ENCODE measurements at places on chromosomes 5 and 9.

GRCh38 chr5:77241444-77241843 is 31.0 kb downstream of the PDE8B start:
- DNase-seq: no peak

DNA sequence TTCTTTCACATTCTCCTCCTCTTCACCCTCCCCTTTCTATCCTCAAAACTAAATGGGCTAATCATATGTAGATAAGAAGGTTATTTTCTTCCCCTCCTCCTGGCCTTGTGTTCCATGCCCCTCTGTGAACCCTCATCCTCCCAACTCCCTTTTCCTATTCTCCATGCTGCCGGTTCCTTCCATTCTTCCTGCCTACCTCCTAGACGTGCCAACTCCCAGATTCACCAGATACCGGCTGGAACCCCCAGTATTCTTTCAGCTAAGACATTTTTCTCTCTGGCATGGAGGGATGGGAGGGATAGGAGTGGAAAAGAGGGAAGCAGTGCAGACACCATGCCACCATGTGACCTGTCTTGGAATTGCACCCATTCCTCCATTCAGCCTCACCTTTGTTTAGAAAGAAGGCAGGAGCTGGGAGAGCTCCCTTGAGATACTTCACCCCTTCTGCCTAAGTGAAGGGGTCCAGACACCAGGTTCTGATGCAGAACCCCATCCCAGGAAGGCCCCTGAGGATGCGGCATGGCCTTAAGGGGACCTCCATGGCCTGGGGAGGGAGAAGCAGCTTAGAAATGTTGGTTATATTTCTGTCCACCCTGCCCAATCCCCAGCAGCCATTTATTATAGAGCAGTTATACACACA is 4.8 kb downstream of the DNAJB5 start:
- DNase-seq: peak; percentile 19

- no peak for DNase-seq
Observed at GRCh38 chr5:72194846-72195245, 87.6 kb downstream of the MAP1B start.

GRCh38 chr5:108437425-108437824 is 55.5 kb upstream of the FBXL17 start:
- DNase-seq: no peak

- DNase-seq: no peak
Observed at GRCh38 chr9:35905912-35906679, at the start of gene HRCT1. HRCT1 (plus strand) TSS chr9:35906202; CDS start chr9:35906288, 86 bp downstream.

- DNase-seq: peak; percentile 29
Observed at GRCh38 chr5:117590944-117591343, 1016.3 kb upstream of the SEMA6A start.

DNA sequence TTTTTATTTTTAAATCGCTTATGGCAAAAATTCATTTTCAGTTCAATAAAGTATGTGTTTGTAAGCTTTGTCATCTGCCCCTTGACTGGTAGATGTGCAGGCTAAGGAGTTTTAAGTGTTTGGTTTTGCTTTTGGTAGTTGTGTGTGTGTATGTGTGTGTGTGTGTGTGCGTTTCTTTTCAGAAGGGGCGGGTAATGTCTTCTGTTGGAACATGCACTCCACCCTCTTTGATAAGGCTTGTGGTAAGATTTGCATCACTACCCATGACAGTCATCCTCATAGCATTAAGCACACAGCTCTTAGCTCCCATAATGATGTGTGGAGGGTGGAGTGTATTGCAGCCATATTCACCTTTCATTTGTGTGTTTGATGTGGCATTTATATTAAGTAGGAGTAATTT is 92.1 kb upstream of the FSD1L start:
- no peak for DNase-seq

GRCh38 chr9:115039516-115040120 is 78.3 kb downstream of the TNC start:
- DNase-seq: peak; percentile 49

DNA sequence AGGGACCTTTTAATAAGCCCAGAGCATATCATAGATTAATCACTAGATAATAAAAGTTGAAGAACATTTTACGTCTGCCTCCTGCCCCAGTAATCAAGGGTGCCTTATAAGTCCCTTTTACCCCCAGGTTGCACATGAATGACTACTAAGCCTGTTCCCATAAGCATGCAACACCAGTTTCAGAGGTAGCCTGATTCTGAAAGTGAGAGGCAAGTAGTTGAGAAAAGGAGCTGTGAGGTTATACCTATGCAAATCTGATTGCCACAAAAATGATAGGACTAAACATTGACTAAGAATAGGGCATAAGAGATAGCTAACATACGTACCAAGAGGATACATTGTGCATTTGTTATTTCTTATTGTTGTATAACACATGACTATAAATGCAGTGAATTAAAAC is 681.9 kb downstream of the ISL1 start:
- DNase-seq: no peak

DNA sequence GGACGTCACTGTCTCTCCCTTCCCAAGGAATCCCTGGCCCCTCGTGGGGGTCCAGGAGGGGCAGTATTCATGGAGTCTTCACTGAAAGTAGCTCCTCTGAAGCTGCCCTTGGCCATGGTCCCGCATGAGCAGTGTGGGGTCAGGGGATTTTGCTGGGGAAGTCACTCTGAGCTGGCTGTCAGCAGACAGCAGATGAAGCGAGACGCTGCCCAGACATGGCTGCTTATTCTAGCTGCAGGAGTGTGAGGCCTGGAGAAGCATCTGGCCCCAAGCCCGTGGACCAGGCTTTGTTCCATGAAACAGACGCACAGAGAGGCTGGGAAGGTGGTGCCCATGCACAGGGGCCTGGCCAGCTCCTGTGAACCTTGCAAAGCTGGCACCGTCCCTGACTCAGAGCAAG is 21.5 kb upstream of the ASS1 start:
- DNase-seq: no peak

All from suppressor macrophage (primary cell).